Activated naive CD8-positive, alpha-beta T cell treated with anti-CD3 and anti-CD28 coated beads, Interleukin-2, amount 10 ng/mL, durations not matched to agents 7 days and 5 days (primary cell): ENCODE measurements at places on chromosomes 5 and 9. TPM values are rescaled to one million over a fixed set of nuclear protein-coding genes. Genes with fewer than 3 reads are reported as not detected.

- DNase-seq: no peak
Measured at GRCh38 chr9:77896269-77896937, 135.2 kb downstream of the GNAQ start.

- DNase-seq: no peak
Measured at GRCh38 chr5:13348568-13348967, 595.9 kb downstream of the DNAH5 start.

DNA sequence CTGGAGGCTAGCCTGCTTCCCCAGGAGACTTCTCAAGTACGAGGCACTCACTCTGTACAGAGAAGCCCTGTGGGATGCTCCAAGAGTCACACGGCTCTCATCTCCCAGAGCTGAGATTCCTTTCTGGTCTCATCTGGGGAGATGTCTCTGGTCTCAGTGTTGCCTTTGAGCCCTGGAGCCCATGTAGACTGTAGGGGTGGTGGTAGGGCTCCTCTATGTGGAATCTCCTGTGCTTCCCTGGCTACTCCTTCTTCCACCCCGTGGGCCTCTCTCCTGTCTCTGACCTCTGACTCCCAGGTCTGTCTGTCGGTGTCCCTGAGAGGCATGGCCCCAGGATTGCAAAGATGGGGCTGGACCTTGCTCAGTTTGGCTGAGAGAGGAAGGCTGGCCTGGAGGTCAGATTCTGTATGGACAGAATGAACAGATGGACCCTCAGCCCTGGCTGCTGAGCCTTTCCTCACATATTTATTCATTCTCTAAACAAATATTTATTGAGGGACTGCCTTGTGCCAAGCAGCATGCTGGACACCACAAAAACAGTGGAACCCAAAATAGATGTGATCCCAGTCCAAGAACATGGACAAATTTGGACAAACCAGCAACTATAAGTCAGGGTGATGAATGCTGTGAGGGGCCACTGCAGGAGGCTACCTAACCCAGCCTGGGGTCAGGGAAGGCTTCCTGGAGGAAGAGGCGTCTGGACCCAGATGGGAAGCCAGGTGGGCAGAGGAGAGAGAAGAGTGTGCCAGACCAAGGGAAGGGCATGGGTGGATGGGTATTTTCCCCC, 2.6 kb downstream of the CCL19 start:
- no peak for DNase-seq

Gene PPP2R2B
- total RNA-seq: 8.7 TPM

- no peak for DNase-seq
Measured at GRCh38 chr5:143179126-143179740, 224.3 kb downstream of the NR3C1 start.

Gene TNC
- not detected for total RNA-seq

GRCh38 chr5:131242728-131243255, 21.1 kb upstream of the CDC42SE2 start:
- DNase-seq: no peak

Gene ZNF300
- 1.1 TPM for total RNA-seq

Gene ANKRD31
- total RNA-seq: 0.58 TPM

DNA sequence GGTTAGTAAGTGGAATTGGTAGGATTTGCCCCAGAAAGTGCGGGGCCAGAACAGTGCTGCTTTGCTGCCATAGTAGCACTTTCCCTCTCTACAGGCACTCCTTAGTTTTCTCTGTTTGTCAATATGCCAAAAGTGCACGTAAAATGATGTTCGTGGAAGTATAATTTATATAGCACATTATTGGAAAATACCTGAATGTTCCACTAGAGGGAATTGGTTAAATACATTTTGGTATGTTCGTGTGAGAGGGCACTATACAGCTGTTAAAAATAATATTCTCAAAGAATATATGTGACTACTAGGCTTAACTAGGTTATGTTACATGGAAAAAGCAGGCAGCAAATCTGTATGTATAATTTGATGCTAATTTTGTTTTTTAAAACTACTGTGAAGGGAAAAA, 184.0 kb upstream of the GDNF start:
- DNase-seq: no peak

DNA sequence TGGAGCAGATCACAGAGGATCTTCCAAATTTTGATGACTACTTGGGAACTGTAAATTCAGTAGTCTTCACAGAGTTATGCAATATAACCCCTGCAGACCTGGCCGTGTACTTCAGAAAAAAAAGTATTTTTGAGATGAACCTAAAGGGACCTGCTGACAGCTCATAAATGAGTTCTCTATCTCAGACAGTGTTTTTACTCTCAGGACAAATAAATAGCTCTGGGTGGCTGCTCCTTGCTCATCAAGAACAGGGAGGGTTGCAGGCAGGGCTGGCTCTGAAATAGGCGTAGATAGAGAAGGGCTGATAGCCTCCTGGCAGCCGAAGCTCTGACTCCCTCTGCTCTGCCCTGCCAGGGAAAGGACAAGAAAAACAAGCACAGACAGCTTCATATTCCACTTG, 64.8 kb downstream of the PLAC8L1 start:
- DNase-seq: no peak

DNA sequence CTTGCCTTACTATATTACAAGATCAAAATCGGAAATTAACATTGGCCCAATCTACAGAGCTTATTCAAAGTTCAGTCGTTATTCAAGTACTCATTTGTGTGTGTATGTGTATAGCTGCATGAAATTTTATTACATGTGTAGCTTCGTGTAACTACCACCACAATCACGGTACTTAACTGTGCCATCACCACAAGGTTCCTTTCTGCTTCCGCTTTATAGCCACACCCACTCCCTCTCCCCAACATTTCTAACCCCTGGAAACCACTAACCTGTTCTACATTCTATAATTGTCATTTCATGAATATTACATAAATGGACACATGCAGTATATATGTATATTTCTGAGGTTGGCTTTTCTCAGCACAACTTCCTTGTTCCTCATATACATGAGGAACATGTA, 4.0 kb upstream of the TEX48 start:
- DNase-seq: no peak

Gene IFNA13
- not detected for total RNA-seq

Gene CAVIN4
- total RNA-seq: not detected

GRCh38 chr9:105414947-105415661, 32.7 kb upstream of the FSD1L start:
- peak; percentile 49 for DNase-seq

DNA sequence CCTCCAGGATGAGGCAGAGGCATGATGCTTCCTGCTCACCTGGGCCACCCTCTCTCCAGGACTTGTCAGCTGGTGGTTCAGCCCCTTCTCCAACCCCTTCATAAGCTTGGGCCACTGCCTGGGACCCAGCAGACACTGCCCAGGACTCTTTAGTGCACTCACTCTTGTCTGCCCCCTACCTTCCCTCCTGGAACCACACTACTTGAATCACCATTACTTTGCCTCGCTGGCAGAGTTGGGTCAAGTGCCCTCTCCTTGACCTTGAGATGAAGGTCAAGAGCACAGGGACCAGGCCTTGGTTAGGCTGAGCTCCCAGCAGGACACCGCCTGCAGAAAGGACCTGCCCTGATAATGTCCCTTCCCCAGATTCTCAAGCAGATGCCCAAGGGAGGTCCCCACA, 8.5 kb upstream of the ENDOG start:
- DNase-seq: no peak

- DNase-seq: no peak
Measured at GRCh38 chr9:102631559-102631958, 363.6 kb upstream of the CYLC2 start.

- no peak for DNase-seq
Measured at GRCh38 chr5:169880012-169880663, 100.2 kb downstream of the INSYN2B start.

Gene AFAP1L1
- total RNA-seq: 0.09 TPM

Gene THBS4
- total RNA-seq: 0.47 TPM

- DNase-seq: no peak
Measured at GRCh38 chr9:89664896-89665329, 60.1 kb downstream of the GADD45G start.

- no peak for DNase-seq
Measured at GRCh38 chr5:16548812-16549211, 68.0 kb downstream of the RETREG1 start.

GRCh38 chr9:91253488-91253887, 108.2 kb downstream of the AUH start:
- DNase-seq: no peak
